ENCODE measurements at places on chromosomes 1 and 21.

DNA sequence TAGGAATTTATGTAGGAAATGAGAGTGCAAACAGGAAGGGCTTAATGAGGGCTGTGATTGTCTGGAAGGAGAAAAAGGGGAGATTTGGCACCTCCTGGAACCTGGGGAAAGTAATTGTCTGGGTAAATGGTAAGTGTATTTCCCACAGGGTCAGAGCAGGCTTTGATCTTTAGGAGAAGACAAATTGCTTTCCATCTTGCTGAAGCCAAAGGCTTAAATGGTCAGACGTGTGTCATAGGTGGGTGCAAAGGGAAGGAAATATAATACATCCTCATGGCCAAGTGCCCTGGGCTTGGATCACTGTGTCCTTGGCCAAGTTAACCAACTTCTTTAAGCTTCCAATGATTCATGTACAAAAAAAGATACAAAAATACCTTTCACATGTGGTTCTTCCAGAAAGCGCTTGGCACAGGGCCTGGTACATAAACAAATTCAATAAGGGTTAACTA lies 1.3 kb upstream of the DUSP23 start:
- DNase-seq: no peak

DNA sequence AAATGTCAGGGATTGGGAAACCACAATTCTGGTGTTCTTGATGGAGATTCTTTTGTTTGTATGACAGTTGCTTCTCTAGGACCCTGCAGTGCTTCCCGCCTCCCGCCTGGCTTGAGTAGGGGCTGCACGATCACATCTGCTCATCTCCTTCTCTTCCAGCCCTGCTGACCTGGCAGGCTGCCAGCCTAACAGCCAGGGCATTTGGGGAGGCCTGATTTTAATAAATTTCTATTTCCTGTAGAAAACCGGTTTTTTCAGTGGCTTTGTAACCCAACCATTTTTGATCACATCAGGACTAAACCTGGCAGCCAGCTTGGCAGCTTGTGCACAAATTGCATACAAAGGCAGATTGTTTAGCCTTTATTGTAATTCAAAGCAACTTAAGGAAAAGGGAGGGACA lies 78.9 kb downstream of the UBE2U start:
- no peak for DNase-seq

GRCh38 chr1:73167009-73167657 lies 884.8 kb upstream of the NEGR1 start:
- no peak for DNase-seq

DNA sequence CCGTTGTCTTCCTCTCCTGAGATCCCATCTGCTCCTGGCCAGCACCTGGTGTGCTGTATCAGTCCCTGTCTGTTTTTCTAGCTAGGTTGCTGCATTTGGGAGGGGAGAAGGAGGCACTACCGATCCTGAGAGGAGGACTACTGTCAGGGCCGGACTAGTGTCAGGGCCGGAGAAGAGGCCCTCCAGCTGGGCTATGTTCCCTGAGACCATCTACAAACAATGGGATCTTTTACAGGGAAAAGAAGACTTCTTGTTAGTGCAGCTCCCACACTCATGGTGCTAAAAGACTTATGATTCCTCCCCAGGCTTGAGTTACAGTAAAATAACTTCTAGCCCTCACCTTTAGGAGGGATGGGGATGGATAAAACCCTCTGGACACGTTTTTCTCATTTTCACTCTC lies 141.0 kb upstream of the TNR start:
- DNase-seq: no peak

DNA sequence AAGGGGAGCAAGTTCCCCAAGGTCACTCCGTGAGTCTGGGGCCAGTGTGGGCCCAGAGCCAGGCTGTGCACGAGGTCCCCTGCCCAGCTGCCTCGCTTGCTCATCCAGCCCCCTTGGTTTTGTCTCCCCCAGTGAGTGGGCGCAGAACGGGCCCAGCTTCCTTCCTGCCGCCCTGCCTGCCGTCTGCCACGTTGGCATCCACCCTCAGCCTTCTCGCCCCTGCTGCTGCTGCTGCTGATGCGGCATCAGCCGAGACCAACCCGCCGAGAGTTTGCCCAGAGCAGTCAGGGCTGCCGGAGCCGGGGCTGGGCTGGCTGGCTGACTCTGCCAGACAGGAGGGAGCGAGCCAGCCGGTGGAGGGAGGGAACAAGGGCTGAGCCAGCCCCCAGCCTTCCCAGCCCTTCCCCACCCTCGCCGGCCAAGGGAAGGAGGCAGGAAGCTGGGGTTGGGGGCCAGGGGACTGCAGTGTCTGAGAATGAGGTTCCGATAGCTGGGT lies 31.4 kb upstream of the WASF2 start:
- DNase-seq: no peak

- no peak for DNase-seq
Observed at GRCh38 chr1:204684571-204685235, 835 bp downstream of the LRRN2 start.

DNA sequence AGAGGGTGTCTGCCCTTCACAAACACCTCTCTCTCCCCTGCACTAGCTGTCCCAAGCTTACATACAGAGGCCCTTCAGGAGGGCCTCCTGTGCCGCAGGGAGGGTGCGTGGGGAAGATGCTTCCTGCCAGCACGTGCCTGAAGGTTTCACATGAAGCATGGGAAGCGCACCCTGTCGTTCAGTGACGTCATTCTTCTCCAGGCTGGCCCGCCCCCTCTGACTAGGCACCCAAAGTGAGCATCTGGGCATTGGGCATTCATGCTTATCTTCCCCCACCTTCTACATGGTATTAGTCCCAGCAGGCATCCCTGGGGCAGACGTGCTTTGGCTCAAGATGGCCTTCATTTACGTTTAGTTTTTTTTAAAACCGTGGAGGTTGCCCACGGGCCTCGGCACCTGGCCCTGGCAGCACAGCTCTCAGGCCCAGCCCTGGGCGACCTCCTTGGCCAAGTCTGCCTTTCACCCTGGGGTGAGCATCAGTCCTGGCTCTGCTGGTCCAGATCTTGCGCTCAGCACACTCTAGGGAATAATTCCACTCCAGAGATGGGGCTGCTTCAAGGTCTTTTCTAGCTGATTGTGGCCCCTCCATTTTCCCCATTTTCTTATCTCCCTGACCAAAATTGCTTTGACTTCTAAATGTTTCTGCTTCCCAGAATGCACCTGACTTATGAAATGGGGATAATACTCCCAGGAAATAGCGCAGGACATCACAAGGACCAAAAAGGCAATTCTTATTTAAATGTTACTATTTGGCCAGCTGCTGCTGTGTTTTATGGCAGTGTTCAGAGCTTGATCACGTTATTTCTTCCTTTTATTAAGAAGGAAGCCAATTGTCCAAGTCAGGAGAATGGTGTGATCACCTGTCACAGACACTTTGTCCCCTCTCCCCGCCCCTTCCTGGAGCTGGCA lies 6.1 kb downstream of the NPPA start:
- DNase-seq: no peak

- peak; percentile 11 for DNase-seq
Observed at GRCh38 chr1:117674521-117675400, 68.9 kb downstream of the TENT5C start.

DNA sequence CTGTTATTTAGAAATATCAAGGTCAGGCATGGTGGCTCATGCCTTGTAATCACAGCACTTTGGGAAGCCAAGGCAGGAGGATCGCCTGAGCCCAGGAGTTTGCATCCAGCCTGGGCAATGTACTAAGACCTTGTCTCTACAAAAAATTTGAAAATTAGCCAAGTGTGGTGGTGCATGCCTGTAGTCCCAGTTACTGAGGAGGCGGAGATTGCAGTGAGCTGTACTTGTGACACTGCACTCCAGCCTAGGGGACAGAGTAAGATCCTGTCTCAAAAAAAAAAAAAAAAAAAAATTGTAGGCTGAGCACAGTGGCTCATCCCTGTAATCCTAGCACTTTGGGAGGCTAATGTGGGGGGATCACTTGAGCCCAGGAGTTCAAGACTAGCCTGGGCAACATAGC lies 45.3 kb downstream of the PIK3CD start:
- DNase-seq: peak; percentile 32

- no peak for DNase-seq
Observed at GRCh38 chr1:39608921-39609320, 30.5 kb downstream of the HEYL start.

DNA sequence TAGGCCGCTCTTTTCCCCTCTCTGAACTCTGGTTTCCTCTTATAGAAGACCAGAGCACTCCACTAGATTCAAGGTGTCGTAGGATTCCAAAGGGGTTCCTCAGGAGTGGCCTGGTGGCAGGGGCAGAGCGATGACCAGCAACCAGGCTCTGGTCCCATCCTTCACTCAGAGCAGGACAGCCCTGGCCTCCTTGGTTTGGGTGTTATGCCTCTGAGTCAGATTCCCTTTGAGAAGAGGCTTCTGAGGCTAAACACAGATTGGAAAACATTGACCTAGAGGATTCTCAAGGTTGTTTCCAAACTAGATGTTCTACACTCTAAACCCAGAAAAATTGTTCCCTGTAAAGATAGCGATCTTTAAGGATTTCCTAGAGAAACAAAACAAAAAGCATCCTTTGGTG lies 49.8 kb upstream of the IKBKE start:
- DNase-seq: no peak

DNA sequence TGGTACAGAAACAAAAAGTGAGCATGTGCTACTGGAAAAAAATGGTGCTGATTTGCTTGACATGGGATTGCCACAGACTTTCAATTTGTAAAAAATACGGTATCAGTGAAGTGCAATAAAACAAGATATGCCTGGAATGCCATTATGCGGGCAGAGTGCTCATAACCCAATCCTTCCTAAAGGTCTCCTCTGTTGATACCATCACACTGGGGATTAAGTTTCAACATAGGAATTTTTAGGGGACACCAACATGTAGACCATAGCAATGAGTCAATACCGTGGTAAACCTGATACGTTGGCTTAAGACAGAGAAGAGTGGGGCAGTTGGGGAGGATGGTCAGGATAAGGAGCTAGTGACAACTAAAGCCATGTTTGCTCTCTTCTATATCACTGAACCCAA lies 20.5 kb downstream of the MX1 start:
- no peak for DNase-seq

- DNase-seq: no peak
Observed at GRCh38 chr21:44556879-44557278, 1.7 kb downstream of the KRTAP10-3 start.

DNA sequence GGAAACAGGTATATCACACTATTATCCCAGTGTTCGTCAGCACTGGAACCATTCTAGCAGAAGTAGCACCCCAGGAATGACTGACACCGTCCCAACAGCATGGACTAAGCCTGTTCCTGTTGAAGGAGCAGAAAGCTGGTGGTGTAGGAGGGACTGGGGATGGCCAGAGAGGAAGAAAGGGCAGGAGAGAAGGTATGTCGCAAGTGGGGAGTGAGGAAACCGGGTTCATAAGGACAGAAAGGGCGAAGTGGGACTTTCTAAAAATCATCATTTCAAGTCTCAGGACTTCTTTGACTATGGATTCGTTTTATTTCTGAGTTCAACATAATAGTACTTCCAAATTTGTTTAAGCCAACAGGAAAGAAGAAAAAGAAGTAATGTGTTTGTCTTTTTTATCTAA lies 19.7 kb upstream of the MX1 start:
- no peak for DNase-seq

DNA sequence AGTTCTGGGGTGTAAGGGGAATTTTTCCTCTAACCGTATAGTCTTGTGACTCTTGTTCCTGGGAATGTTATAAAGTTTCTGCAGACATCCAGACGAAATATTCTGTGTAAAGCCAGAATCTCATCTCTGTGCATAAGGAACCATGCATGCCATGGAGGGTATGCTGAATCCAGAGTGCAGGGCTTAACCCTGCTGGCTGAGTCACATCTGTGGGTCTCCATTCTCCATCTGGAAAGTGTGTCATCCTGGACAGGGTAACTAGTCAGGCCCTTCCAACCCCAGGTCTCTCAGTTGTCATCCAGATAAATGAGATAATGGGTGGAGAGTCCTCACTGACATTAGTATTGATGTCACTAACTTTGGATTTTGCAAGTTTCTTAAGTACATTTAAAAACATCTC lies 48.8 kb downstream of the ATP5PO start:
- peak; percentile 19 for DNase-seq

GRCh38 chr1:6470132-6471085 lies 4.4 kb upstream of the TNFRSF25 start:
- DNase-seq: no peak

DNA sequence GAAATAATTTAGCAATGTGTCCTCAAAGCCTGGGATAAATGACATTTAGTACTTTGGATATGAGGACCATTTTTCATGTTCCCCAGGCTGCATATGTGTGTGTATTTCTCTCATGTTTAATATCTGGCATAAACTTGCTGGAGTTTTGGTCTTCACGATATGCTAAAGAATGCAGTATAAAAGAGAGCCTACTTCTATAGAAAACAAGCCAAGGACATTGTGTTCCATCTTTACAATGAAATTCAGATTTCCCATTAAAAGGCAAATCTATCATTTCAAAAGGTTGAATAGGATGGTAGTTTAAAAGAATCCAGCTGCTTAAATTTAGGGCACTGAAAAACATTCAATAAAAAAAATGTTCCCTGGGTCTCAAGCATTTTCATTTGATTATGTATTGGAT lies 169.0 kb upstream of the C1orf105 start:
- no peak for DNase-seq

Measured in RKO (cell line).